ENCODE measurements at places on chromosomes 16 and 17. TPM values are rescaled to one million over a fixed set of nuclear protein-coding genes. Genes with fewer than 3 reads are reported as not detected.

The CA7 gene
- total RNA-seq = not detected

The GDPD3 gene
- total RNA-seq = 0.47 TPM

The SLC6A4 gene
- 2.2 TPM for total RNA-seq

The GFAP gene
- total RNA-seq = 708 TPM

The ADAD2 gene
- total RNA-seq = not detected

DNA sequence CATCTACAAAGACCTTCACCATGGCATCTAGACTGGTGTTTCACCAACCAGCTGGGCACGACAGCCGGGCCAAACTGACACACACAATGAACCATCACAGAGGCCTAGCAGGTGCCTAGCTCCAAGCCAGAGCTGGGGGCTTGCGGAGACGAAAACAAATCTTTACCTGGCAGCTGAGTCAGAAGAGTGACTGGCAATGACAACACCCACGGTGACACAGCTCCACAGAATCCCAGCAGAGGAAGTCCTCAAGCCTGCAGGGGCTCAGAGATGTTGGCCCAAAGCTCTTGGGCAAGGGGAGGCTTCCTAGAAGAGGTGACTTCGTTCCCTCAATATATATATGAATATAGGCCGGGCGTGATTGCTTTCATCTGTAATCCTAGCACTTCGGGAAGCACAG is 5.1 kb downstream of the MMP25 start:
- DNase-seq = no peak

DNA sequence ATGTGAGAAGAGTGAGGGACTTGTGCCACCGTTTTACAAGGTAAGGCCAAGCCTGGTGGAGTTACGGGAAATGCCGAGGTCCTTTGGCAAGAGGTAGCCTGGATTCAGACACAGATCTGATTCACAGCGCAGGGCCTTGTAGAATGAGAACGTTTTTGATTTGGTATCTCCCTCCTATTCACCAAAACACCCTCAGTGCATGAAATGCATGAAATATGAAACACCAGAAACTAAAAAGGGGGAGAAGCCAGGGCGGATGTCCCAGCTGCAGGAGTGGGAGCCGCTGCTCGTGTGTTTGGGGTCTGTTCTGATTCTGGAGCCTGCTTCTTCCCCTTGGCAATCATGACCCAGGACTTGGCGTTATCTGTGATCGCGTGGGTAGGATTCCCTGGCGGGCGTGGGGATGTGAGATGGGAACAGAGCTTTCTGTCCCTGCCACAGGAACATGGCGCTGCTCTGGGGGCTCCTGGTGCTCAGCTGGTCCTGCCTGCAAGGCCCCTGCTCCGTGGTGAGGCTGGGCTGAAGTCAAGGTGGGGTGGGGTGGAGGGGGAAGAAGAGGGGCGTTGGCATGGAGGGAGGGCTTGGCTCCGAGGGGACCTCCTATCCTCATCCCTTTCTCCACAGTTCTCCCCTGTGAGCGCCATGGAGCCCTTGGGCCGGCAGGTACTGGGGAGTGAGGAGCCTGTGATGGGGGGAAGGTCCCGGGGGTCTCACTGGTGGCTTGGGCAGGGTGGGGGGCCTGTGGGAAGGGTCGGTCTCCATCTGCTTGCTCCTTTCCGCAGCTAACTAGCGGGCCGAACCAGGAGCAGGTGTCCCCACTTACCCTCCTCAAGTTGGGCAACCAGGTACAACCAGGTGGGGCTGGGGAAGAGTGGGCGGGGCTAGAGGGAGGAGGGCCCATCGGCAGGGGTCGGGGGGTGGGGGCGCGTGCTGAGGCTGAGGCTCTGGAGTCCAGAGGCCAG is 2.2 kb downstream of the SERPINF2 start:
- no peak for DNase-seq

DNA sequence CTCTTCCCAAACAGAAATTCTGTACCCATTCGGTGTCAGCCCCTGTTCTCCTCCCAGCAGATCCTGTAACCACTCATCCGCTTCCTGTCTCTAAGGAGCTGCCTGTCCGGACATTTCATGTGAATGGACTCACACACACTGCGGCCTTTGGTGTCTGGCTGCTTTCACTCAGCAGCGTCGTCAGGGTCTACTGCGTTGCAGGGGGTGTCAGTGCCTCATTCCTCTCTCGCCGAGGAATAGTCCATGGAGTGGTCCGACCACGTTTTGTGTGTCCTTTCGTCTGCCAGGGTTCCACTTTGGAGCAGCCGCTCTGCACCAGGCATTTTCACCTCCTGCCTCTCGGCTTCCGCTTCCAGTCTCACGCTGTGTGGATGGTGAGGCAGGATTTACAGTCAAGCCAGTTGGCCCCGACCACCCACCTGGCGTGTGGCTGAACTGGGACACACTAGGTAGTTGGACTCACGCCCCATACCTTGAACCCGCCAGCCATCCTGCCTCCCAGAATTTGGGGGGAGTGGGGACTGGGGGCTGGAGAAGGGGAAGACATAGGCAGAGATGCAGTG is 188.2 kb upstream of the CIBAR2 start:
- DNase-seq = no peak

- DNase-seq = no peak
These were observed 271.8 kb downstream of the CPPED1 start for GRCh38 chr16:12531937-12532336.

DNA sequence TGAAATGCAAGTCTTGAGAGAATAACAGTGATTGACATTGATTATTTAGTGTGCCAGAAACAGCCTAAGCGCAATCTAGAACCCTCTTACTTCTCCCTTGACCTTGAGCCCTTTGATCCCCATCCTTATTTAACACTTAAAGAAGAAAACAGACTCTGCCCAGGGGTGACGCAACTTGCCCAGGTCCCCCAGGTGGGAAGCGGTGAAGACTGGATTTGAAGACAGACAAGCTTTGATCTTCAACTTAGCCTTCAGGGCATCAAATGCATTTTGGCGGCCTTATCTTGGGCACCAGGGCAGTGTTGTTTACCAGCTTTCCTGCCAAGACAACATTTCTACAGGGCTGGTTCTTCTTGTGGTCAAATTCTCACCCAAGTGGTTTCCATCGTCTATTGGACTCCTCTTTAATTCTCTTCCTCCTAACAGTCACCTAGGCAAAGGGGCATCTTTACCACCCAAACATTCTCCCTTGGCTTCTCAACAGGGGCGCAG is 8.9 kb upstream of the CIITA start:
- DNase-seq = no peak

DNA sequence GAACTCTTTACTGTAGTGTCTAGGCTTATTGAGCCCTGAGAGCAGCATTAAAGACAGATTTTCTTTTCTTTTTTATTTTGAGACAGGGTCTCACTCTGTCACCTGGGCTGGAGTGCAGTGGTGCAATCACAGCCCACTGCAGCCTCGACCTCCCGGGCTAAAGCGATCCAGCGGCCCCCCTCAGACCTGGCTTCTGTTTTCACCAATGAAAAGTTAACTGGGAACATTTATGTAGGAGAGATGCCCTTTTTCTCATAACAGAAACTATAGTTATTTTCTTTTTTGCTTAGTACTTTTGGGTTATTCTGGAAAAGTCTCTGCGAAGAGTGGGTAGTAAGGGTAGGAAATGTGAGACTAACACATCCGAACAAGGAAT is 1.5 kb downstream of the MAP1LC3B start:
- no peak for DNase-seq

DNA sequence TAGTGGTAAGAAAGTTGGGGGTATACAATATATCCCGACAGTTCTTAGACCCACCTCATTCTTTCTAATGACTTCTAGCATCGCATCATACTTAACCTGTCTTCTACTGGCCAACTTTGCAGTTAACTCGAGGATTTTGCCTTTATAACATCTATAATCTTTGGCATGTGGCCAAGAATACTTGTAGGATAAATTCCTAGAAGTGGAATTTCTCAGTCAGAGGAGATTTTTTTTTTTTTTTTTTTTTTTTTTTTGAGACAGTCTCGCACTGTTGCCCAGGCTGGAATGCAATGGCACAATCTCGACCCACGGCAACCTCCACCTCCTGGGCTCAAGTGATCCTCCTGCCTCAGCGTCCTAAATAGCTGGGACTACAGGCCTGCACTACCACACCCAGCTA is 253.5 kb downstream of the MRTFB start:
- no peak for DNase-seq

DNA sequence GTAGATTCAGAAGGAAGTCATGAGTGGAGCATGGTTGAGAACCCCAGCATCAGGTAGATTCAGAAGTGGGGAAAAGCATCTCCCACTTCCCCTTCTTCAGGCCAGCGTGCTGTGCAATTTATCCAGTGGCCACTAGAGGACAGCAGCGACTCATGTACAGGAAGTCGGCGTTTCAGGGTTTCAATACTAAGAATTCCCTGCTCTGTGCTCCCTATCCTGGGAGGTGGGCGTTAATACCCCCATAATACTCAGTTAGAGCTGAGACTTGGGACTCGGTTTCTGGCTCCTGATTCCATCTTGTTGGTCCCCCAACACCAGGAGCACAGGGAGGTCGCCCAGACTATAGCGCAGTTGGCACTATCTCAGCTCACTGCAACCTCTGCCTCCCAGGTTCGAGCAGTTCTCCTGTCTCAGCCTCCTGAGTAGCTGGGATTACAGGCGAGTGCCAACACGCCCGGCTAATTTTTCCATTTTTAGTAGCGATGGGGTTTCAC is 75.3 kb upstream of the AMZ2 start:
- peak; percentile 21 for DNase-seq

DNA sequence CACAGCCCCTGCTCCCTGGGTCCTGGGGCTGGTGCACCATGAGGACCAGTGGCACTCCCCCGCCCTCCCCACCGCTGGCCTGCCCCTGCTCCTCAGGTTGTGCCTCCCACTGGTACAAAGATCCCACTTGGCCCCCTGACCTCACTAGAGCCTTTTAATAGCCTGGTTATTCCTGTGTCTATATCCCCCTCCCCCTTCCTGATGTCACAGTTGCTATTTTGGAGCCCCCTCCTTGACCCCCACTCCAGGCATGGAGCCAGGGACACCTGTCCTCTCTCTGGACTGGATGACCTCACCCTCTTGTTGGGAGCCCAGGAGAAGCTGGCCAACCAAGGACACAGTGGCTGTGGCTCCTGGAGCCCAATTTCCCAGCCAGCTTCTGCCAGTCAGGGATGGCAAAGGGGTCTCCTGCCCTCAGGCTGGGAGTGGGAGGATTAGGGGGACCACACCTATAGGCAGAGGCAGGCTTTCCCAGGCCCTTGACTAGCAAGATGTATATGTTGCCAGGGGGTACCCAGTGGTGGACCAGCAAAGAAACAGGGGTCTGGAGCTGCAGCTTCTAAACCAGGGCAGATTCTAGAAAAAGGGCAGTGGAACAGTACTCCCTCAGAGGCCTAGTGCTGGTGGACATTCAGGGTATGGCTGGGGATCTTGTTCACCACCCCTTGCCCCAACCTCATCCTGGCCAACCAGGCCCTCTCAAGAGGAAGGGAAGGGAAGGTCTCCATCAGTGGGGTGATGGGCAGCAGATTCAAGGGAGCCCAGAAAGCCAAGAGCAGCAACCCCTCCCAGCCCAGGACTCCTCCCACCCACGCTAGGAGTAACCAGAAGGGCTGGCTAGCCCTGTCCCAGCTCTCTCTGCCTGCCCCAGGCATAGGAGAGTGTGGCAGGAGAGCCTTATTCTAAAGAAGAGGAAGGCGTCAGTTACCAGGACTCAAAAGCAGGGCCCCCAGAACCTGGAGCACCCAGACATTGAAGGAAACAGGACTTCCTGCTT is 10.9 kb downstream of the HDAC5 start:
- no peak for DNase-seq

- DNase-seq = no peak
These were observed 7.6 kb downstream of the KRT33A start for GRCh38 chr17:41343029-41343428.

DNA sequence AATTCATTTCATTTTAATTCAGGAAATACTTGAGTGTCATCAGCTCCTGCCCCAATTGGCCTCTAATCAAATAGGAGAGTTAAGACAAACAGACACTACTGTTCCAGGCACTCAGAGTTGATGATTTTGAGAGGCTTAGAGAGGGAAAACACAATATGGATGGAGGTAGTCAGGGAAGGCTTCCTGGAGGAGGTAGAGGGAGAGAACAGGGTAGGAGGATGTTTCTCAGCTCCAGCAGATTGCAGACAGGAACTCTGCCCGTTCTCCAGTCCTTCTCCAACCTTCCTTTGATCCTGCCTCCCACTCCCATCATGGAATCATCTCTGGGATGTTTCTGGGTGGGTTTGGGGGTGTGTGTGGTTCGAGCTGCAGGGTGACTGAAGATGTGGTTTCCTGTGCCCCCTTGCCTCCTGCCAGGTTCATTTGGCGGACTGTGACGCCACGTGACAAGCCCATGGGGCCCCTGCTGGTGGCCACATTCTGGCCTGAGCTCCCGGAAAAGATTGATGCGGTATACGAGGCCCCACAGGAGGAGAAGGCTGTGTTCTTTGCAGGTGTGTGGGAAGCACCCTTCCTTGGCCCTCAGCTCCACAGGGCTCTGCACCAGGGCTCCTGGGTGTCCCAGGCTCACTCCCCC is 12.2 kb upstream of the LPCAT2 start:
- DNase-seq = no peak

DNA sequence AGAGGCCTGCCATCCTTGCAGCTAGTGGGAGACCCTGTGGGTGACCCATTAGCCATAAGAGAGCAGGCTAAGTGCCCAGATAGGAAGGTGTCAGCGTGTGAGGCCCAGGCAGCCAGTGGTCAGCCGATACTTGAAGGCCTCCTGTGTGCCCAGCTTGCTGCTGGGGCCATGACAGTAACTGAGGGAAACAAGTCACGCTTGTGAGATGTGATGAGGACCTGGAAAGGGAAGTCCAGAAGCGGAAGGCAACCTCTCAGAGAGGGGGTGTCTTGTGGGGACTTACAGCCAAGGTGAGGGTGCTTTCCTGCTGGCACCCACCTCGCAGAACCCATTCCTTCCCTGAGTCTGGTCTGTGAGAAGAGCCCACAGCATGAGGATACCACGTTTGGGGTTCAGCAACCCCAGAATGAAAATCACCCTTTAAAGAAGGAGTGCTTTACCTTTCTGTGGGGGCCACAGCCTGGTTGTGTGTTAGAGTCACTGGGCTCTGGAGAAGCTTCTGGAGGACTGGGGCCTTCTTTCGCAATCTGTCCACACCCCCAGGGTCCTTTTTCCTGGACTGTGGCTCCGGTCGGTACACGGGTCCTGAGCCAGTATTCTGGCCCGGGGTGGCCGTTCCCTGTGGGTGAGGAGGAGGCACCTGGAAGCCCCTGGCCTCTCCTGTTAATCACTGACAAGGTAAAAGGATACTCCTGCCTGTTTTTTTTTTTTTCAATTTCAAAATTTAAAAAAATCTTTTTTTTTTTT is 53.9 kb downstream of the PLCG2 start:
- DNase-seq = no peak

DNA sequence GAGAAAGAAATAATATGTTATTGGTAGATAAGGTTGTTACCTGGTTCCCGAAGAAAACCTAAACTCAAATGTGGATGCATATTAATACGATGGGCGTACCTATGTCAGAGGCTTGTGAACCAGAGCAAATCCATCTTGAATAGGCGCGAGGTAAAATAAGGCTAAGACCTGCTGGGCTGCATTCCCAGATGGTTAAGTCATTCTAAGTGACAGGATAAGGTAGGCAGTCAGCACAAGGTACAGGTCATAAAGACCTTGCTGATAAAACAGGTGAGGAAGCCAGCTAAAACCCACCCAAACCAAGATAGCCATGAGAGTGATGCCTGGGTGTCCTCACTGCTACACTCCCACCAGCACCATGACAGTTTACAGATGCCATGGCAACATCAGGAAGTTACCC is 1400.1 kb downstream of the CDH8 start:
- DNase-seq = no peak
